ENCODE measurements at places on chromosomes 7 and 10.

GRCh38 chr10:6786579-6787031 is 206.5 kb upstream of the PRKCQ start:
- DNase-seq = peak; percentile 41

- no peak for DNase-seq
Measured at GRCh38 chr10:25902002-25902401, 32.0 kb upstream of the MYO3A start.

GRCh38 chr7:101804088-101804963 is 13.1 kb upstream of the CUX1 start:
- DNase-seq = no peak

DNA sequence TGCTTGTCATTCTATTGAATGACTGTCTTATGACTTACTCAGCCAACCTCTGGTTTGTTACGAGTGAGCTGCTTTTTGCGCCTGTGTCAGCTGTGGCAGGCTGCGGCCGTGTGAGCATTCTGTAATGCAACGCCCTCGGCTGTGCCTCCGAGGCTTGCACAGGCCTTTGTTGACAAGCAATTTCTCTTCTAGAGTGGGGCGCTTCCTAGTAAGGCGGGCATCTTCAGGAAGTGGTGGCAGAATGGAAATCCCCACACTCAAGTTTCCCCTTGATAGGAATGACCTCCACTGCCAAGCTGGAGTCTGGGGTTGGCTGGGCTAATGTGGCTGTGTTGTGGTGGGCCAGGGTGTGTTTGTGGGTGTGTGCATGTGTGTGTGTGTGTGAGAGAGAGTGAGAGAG is 20.2 kb upstream of the TMEM178B start:
- no peak for DNase-seq

DNA sequence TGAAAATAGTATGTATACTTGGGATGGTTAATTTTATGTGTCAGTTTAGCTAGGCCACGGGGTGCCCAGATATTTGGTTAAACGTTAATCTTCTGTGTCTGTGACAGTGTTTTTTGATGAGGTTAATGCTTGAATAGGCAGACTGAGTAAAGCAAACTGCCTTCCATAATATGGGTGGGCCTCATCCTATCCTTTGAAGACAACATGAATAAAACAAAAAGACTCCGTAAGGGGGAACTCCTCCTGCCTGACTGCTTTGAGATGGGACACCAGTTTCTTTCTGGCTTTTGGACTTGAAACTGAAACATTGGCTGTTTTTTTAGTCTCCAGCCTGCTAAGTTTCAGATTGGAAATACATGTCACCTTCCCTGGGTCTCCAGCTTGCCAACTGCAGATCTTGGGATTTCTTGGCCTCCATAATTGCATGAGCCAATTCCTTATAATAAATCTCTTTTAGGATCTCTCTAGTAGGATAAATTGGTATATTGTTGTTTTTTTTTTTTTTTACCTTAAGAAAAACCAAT is 59.9 kb upstream of the GLCCI1 start:
- DNase-seq = no peak

DNA sequence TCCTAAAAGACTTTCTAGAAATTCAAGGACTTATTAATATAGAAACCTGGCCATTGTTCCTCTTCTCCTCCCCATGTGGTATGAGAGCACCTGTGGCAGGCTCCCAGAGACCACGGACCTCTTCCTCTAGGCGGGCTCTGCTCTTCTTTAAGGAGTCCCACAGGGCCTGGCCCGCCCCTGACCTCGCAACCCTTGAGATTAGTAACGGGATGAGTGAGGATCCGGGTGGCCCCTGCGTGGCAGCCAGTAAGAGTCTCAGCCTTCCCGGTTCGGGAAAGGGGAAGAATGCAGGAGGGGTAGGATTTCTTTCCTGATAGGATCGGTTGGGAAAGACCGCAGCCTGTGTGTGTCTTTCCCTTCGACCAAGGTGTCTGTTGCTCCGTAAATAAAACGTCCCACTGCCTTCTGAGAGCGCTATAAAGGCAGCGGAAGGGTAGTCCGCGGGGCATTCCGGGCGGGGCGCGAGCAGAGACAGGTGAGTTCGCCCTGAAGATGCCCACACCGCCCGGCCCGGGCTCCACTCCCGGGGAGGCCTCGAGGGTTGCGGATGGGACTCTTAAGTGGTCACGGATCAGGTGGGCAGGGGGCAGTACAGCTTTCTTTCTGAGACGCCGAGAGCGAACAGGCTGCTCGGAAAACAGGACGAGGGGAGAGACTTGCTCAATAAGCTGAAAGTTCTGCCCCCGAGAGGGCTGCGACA is at the start of gene SLC26A4:
SLC26A4 (plus strand) TSS at position 448 of the 700 bp plus-strand sequence. CDS start 814 bp downstream, outside the sequence.
- DNase-seq = no peak

GRCh38 chr7:38178695-38179344 is 775 bp downstream of the STARD3NL start:
- peak; percentile 38 for DNase-seq

DNA sequence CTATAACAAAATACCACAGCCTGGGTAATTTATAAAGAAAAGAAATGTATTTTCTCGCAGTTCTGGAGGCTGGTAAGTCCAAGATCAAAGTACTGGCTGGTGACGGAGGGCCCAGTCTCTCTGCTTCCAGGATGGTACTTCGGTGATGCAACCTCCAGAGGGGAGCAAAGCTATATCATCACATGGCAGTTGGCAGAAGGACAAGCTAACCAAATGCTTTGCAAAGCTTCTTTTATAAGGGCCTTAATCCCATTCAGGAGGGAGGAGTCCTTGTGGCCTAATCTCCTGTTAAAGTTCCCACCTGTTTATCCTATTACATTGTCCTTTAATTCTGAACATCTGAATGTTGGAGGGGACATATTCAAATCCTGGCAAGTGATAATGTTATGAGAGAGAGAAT is 134.1 kb upstream of the SP4 start:
- no peak for DNase-seq

DNA sequence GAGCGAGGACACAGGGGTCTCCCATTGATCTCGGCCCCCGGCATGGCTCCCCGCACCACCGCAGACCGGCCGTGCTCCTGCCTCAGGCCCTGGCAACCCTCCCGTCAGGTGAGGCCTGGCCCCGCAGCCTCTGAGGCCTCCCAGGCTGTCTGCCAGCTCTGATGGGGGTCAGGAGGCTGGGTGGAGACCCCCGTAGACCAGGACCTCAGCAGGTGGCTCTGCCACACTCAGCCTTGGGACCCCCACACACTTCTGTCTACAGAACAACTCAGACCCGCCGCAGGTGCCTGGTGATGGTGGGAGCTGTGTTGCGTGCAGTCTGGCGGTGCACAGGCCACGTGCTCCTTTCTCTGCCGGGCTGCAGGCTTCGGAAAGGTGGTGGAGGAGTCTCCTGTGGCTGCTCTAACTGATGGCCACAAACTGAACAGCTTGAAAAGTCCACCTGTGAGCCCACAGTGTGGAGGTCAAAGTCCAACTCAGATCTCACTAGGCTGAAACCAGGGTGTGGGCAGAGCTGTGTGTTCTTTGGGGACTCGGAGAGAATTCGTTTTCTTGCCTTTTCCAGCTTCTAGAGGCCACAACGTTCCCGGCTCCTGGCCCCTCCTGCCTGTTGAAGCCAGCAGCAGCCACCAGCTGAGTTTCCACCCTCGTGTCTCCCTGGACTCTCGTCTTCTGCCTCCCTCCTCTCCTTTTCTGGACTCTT is 62.5 kb downstream of the PWWP2B start:
- DNase-seq = no peak

- DNase-seq = no peak
Measured at GRCh38 chr10:128047991-128048818, 78.0 kb downstream of the MKI67 start.

DNA sequence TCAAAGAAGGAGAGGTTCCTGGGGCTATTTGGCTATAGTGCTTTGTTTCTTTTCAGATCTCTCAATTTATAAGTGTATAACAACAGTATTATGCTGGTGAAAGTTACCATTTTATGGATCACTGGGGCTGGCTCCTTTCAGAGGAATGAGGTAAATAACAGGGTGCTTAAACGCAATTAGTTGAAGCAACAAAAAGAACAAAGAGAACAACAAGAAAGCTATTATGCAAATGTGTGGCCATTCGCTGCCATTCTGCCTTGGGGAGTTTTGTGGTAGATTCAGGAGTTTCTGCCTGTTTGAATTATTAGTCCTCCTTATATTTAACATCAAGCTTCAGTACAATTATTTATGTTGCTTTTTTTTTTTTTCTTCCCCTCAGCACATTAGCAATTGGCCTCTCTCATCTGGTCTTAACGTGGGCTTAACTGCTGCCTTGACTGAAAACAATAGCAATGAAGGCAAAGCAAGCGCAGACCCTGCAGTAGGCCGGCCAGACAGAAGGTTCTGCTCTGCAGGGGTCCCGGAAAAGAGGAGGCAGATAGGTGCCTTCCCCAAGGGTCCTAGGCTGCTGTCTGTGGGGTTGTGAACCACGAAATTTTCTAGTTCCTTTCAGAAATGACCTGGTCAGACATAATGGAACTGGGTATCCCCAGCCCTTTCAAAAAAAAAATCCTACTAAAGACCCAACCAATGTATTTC is 339.9 kb upstream of the PODXL start:
- no peak for DNase-seq

GRCh38 chr10:73000973-73001372 is 46.4 kb upstream of the PLA2G12B start:
- DNase-seq = no peak

- no peak for DNase-seq
Measured at GRCh38 chr10:103839519-103839871, 15.9 kb downstream of the SH3PXD2A start.

DNA sequence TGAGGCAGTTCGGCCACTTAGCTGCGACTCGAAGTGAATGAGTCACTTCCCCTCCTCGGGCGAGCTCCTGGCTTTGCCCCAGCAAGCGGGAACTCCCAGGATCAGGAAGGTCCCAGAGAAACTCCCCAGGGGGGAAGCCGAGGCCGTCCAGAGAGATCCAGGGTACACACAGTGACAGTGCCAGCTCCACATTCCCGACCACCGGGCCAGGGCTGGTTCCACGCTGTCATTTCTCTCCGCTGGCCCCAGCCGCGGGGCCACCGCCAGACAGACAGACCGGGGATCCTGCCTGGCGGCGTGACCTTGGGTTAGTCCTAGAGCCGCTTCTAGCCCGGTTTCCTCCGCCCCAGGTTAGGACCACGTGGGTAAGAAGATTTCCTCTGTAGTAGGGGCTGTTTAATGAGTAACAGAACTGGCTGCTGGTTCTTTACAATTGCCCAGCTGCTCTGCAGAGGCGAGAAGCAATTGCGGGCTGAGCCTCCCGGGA is 463 bp upstream of the UPP1 start:
- peak; percentile 97 for DNase-seq

DNA sequence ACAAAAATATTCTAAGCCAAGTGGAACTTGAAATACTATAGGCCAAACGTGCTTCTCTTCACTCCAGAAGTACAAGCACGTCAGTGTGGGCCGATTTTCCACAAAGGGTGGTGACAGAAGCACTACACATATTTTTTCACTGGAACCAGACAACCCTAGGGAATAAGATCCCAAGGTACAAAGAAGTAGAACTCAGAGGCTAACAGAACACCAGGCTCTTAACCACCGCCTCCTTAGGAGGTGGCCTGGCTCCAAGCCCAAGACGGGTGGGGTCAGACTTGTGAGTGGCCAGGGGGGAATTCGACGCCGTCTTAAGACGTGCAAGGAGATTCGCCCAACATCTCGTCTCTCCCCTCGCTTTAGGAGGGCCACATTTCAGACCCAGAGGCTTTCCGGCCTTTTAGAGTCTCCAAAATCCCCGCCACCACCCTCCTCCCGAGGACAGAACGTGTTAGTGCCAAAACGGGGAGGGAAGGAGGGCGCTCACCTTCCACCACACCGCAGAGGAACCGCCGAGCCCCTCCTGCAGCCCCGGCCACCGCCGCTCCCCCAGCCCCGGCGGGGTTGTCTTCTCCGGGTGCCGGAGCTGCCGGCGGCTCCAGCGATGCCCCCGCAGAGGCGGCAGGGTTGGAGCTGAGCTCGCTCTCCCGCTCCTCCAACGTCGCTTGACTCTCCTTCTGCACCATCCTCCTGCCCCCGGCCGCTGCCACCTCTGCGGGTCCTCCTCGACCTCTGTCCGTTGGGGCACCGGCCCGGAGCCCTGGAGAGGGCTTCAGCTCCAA is 716 bp downstream of the OGA start:
- DNase-seq = peak; percentile 95

- DNase-seq = no peak
Measured at GRCh38 chr7:146720195-146720594, 603.6 kb downstream of the CNTNAP2 start.

DNA sequence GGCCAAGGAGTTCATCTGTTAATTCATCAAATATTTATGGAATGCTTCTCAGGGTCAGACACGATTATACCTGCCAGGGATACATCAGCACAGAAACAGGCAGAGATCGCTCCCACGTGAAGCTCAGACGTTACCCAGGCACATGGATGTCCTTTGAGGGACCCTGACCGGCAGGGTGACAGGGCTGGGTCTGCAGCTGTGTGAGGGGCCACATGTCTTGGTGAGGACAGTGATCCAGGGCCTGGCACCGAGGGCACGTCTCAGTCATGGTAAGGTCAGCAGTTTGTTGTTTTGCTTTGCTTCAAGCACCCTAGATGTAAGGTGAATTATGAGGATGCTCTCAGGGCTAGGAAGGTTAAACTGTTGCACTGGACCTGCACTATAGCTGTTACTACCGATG is 227.9 kb downstream of the WDR37 start:
- no peak for DNase-seq

DNA sequence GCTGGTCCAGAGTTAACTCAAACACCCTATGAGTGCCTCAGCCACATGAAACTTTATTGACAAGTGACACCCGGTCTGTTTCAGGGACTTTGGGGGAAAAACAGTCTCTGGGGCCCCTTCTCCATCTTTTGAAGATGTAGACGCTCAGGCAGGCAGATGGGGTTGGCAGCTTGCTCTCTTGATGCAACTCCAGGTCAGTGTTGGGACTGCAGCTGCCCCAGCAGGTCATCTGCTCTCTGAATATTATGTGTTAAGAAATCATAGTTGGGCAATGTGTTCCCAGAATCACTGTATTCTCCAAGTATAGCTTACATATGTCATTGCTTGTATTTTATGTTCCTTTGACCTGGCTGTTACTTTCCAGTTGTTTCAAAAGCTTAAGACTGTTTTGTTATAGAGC is 544.9 kb upstream of the MGMT start:
- DNase-seq = no peak

Data from fibroblast of skin of scalp (primary cell).